ENCODE measurements at places on chromosomes 13 and 19.
A peak's percentile ranks its signal among the peaks of the same experiment; 100 is the strongest.

DNA sequence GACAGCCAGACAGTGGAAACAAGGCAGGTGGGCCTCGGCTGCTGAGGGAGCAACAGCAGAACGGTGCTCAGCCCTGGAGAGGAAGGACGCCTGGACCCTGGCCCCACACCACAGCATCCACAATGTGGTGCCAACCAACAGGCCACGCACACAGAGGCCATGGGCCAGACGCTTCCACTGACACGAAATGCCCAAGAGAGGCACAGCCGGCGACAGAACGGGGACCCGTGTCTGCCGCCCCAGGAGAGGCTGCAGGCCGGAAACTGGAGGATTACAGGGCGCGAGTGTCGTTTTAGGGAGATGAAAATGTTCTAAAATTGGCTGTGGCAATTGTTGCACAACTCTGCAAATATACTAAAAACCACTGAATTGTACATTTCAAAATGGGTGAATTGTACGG lies 69.7 kb downstream of the RASA3 start:
- no peak for DNase-seq

DNA sequence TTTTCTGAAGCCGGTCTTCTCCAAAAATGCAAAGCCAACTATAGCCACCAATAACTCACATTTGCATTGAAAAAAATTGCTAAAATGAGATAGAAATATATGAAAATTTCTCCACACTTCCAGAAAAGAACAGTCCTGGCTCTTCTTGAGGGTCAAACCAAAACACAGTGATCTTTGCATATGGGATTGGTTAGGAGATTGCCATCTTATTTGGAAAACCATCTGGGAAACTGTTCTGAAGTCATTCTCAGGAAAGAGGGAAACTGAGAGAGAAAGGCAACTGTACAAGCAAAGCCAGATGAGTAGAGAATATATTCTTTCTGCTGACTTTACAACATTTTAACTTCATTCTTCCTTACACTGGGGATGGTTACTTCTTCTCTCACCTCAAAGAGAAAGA lies 54.6 kb downstream of the HSPH1 start:
- no peak for DNase-seq

GRCh38 chr13:71661921-71662320 lies 205.1 kb downstream of the DACH1 start:
- no peak for DNase-seq

- DNase-seq: no peak
Observed at GRCh38 chr13:105278943-105279381, 1256.5 kb downstream of the EFNB2 start.

DNA sequence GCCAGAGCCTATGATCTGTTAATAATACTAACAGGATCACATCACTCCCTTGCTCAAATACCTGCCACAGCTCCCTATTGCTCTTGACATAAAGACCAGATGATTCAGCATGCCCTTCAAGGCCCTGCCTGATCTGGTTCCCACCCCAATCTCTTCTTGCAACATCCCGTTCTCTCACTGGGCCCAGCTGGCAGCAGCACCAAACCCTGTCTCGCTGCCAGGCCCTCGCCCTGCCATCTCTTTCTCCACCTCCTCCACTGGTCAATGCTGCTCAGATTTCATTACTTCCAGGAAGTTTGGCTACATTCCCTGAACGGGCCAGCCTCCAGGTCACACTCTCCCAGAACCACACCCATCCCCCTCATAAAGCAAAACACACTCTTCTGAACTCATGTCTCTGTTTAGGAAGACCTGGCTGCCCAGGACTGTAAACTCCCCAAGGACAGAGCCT lies 8.6 kb upstream of the BCAT2 start:
- DNase-seq: no peak

DNA sequence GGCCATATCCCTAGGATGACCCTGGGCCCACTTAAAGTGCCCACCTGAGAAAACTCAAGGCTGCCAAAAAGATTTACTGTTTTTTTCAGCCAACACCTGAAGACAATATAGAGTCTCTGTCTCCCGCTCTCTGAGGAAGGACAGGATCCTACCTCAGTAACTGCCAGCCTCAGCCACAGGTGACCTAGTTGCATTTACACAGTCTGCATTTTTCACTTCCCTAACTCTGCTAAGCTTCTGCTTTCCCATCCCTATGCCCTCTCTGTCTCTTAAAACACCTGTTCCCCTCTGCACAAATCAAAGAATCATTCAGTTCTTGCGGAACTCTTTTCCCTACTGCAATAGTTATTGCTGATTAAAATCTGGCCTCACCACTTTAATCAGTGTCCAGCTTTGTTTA lies 609.5 kb downstream of the UQCRFS1 start:
- no peak for DNase-seq

DNA sequence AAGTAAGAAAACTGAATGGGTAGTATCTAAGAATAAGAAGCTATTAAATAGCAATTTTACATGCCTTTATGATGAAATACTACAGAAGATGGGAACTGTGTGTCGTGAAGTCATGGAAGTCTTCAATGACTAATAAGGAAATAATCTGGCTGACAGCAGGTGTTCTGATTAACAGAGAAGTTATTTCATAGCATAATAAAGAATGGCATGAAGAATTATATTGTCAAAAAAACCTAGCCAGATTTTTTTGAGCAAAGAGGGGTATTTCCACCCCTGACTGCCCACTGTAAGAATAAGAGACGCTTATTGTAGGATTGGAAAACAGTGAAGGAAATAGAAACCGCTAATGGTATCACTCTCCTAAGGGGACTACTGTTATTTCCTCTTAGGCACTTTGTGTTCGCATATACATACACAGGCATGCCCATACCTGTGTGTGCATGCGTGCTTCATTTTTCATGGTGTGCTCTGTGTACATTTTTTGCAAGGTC lies 318.8 kb downstream of the SHISA2 start:
- DNase-seq: no peak

- DNase-seq: no peak
Observed at GRCh38 chr19:38021352-38021751, 114.3 kb downstream of the SIPA1L3 start.

DNA sequence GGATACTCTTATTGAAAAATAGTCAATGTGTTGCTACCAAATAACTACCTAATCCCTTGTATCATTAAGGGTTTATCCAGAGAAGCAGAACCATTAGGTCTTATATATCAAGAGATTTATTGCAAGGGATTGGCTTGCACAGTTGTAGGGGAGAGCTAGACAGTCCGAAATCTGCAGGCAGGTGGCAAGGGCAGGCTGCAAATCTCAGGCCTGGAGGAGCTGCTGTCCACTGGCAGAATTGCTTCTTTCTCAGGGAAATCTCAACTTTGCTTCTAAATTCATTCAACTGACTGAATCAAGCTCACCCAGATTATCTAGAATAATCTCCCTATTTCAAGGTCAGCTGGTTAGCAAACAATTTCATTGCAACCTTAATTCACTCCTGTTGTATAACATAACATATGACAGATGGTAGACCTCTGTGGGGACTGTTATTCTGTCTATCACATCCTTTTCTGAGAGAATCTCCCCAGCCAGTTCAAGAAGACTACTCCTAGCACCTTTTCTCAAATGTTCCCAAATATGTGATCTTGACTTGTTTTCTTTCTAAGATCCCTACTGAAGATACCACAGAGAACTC lies 194.2 kb downstream of the NHLRC3 start:
- no peak for DNase-seq

DNA sequence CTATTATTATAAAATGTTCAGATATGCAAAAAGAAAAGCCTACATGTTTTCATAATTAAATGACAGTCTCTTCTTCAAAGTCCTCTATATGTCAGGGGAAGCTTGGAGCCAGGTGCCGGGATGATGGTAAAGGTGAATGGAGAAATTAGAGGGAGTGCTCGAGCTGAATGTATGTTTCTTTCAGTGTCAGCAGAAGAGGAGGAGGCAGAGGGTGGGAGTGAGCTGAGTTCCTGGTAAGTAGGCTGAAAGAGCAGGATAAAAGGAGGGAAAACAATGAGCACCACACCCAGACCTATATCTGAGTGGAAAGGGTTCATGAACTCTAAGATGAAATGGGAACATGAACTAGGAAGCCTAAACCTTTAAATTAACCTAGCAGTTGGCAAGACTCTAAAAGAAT lies 307.6 kb upstream of the NBEA start:
- DNase-seq: no peak

DNA sequence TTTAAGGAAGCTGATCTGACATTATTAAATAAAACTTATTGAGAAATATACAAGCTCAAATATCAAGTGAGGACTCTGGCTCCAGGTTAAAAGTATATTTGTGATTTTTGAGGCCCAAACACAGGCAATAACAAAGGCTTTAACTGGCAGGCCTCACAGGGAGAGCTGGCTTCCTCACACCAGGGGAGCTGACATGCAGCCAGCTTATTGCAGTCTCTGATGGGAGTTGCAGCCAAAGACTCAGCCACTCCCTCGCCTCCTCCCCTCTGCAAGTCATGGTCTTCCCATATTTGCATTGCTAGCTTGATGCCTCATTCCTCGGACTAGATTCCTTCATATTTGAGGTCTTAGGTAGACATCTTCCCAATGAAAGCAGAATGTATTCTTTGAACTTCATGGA lies 647.1 kb upstream of the SLITRK6 start:
- no peak for DNase-seq

DNA sequence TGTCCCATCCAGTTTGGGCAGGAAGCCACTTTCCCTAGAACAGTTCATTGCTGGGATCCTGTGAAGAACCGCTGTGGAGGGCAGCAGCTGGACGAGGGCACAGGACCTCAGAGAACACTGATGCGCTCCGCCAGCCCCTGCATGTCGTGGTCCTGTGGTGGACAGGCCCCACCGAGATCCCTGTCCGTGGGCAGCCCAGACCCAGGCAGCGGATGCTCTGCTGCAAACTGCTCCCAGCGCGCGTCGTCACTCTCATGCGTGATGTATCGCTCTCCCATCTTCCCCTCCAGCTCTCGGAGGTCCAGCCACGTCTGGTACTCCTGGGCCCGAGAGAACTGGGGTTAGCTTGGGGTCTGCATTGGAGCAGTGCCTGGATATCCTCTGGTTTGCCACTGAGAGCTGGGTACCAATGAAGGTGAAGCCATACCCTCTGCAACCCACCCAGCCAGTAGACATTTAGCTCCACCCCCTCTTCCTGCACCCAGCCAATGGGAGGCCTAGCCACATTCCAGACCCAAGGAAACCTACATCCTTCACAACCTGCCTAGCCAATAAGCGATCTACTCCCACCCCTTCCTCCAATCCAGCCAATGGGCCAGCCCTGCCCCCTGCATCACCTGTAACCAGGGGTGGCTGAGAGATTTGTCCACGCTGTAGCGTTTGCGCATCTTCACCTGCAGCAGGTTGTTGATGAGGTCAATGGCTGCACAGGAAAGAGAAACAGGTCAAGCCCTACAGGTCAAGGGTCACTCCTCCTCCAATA lies 13.6 kb upstream of the DACT3 start:
- no peak for DNase-seq

GRCh38 chr13:86862137-86862536 lies 809.0 kb upstream of the SLITRK5 start:
- DNase-seq: no peak

DNA sequence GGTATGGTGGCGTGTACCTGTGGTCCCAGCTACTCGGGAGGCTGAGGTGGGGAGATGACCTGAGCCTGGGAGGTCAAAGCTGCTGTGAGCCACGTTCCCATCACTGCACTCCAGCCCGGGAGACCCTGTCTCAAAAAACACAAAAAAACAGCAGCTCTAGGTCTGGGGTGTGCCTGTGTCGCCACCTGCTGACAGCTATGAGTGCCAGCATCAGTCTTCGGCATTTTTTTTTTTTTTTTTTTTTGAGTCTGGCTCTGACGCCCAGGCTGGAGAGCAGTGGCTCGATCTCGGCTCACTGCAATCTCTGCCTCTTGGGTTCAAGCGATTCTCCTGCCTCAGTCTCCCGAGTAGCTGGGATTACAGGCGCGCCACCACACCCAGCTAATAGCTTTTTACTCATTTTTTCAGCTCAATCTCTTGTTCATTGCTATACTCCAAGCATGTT lies 10.1 kb downstream of the AP2S1 start:
- DNase-seq: peak; percentile 28

GRCh38 chr13:24056616-24057137 lies 103.8 kb upstream of the SPATA13 start:
- no peak for DNase-seq

DNA sequence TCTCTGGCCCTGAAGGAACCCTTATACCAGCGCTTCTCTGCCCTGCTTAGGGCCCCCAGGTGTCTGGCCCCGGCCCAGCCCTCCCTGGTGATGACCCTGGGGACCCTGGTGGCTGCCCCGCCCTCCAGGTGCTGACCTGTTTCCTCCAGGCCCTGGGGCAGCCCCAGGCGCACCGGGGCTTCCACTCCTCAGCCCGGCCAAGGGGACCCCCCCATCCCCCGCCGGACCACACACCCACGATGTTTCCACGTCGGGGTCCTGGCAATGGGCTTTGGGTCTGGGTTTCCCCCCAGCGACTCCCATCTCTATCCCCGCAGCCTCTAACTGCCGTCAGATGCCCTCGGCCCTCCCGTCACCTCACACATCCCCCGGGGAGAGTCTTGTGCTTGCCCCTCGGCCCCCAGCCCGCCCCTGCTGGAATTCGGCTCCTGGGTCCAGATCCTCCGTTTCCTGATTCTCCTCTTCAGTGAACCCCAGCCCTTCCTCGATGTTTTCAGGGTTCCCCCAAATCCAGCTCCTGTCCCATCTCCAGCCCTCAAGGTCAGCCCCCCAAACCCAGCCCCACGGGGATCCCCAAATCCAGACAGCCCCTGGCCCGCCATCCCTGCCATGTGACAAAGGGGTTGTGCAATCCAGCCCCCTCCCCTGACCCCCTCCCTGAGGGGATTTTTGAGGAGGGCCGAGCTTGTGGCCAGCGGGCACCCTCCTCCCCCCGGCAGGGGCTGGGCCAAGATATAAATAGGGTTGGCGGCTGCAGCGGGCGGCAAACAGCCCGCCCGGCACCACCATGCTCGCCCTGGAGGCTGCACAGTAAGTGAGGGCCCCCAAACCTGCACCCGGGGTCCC lies at the start of gene SPIB:
Gene SPIB, plus strand, starts transcription at position 763 of the 846 bp plus-strand sequence. Its CDS starts 25 bp downstream, at position 788.
- no peak for DNase-seq

GRCh38 chr19:34577531-34578101 lies 96.1 kb downstream of the WTIP start:
- no peak for DNase-seq

GRCh38 chr13:25175431-25175830 lies 3.3 kb upstream of the AMER2 start:
- DNase-seq: no peak

GRCh38 chr13:108302279-108302678 lies 32.8 kb downstream of the TNFSF13B start:
- DNase-seq: no peak

DNA sequence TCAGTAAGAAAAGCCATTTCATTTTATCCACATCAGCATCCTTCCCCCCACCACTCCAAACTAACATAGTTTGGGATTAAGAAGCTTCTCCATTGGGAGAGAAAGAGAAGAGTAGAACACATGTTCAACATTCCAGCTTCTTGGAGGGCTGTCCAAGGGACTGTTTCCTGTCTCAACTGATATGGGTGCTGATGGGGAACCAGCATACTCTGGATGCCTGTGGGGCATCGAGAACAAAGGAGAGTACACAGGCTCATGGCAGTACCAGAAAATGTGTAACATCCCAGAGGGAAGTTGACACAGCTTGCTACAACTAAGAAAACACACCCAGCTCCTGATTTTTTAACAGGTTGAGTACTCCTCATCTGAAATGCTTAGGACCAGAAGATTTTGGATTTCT lies 24.7 kb downstream of the SUCLA2 start:
- no peak for DNase-seq

GRCh38 chr13:48318821-48319511 lies 15.4 kb downstream of the RB1 start:
- DNase-seq: peak; percentile 5

- no peak for DNase-seq
Observed at GRCh38 chr13:26075498-26075897, 23.7 kb upstream of the SHISA2 start.

GRCh38 chr19:51668216-51668615 lies 21.6 kb upstream of the SIGLEC14 start:
- DNase-seq: no peak
